Activated gamma-delta T cell treated with Interleukin-2 at 50 U/mL for 16 hours (primary cell): ENCODE measurements at places on chromosomes 16 and 17.

DNA sequence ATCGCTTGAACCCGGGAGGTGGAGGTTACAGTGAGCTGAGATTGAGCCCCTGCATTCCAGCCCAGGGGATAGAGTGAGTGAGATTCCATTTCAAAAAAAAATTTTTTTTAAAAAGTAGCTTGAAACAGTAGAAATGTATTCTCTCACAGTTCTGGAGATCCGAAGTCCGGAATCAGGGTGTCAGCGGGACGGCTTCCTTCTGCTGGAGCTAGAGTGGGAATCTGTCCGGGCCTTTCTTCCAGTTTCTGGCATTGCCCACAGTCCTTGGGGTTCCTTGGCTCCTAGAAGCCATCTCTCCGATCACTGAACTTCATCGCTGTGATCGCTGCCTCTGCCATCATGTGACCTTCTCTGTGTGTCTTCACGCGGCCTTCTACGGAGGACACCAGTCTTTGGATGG, 181.2 kb upstream of the CIBAR2 start:
- DNase-seq, result no peak

- DNase-seq, result no peak
Observed at GRCh38 chr16:85835227-85835751, 35.8 kb downstream of the COX4I1 start.

DNA sequence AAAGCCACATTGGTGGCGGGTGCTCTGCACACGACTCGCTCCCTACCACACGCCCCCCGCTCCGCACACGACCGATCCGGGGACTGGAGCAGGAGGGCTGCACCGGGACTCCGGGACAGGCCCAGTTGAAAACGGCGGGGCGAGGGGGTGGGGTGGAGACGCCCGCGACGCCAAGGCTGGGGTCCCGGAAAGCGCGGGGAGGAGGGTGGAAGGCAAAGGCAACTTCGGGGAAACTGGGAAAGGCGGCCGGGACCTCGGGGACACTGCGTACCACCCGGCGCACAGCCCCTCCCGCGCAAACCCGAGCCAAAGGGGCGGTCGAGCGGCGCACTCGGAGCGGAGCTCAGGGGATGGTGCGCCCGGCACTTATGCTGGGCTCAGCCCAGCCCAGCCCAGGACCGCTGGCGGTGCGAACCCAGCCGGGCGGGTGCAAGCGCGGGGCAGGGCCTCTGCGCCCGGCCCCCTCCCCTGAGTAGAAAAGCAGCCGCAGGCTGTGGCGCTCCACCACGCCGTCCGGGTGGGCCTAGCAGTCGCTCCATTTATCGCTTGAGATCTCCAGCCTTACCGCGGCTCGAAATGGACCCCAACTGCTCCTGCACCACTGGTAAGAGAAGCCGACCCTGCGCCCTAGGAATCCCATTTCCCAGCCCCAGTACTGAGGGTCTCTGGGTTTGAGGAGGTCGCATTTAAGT, at the start of gene MT1M:
TSS of gene MT1M (plus strand) at position 504 of the 692 bp plus-strand sequence. CDS start at position 577, 73 bp downstream.
- no peak for DNase-seq

- DNase-seq, result no peak
Observed at GRCh38 chr16:87555647-87556046, 46.7 kb upstream of the JPH3 start.

DNA sequence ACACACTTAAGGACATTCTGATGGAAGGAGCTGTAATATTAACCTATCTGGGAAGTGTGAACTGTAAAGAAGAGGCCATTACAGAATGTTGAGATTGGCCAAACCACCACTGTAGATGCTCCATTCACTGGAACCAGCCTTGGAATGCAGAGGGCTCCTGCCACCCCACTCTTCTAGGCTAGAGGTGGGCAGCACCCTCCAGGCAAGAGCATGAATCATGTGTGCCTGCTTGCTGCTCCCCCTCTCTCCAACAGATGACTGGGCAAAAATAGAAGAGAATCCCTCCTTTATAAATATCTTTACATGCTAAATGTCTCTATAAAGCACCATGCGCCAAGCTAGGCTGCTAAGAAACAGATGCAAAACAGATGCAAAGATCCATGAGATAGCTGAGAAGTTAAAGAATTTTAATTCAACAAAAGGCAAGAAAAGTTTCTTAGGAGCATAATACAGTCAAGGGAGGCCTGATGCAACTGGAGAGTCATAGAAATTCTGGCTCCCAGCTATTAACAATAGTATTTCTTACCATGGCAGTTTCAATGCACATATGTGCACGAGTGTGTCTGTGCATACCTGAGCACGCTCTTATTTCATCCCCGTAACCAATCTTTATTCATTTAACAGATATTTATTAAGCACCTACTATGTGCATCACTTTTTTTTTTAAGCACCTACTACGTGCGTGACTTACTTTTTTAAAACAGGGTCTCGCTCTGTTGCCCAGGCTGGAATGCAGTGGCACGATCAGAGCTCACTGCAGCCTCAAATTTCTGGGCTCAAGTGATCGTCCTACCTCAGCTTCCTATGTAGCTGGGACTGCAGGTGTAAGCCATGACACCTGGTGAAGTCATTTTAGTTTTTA, 53.6 kb downstream of the GRIN2A start:
- DNase-seq, result no peak

- no peak for DNase-seq
Observed at GRCh38 chr16:28196387-28196987, 15.3 kb downstream of the XPO6 start.

GRCh38 chr17:66432996-66433551, 130.7 kb downstream of the PRKCA start:
- DNase-seq, result no peak

- no peak for DNase-seq
Observed at GRCh38 chr17:8781776-8782175, 17.4 kb downstream of the MFSD6L start.

DNA sequence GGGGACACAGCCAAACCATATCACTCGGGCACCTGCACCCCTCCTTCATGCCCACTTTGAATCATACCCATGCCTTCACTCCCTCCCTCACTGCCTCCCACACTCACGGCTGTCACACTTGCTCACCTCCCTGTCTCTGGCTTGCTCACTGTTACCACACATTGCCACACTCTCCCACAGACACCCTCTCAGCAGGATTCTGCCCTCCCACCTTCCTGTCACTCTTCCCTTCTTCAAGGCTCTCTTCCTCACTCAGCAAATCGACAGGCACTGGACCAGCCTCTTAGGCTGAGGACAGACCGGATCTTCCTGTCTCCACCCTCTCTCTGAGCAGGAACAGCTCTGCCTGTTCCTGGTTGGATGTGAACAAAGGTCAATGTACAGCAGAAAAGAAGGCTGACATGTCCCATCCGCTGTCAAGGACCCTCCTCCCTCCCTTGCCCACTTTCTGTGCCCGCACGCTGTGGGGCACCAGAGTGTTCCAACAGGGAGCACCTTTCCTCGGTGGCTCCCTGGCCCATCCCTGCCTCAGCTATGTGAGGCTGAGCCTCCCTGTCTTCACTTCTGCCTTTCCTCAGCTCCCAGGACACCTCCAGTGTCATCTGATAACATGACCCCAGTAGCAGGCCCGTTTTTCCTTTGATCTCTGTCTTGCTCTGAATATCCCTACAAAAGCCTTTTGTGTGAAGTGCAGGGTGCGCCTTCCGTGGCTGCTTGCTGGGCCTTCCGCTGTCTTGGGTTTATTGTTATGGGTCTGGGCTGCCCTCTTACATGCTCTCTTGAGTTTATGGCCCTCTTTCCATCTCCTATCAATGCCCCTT, 47.0 kb downstream of the CCDC182 start:
- no peak for DNase-seq

DNA sequence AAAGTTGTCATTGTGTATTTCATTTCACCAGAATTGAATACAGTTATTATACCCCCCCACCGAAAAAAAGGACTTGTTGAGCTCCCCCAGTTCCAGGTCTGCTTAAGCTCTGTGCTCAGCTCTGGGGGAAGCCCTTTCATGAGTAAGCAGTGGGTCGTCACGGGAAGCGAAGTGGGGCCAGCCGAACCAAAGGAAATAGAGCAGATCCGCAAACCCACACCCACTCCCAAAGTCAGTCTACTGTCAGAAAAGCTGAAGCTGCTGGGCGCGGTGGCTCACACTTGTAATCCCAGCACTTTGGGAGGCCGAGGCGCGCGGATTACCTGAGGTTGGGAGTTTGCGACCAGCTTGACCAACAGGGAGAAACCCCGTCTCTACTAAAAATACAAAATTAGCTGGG, 50.1 kb downstream of the PECAM1 start:
- DNase-seq, result no peak

- no peak for DNase-seq
Observed at GRCh38 chr17:43826206-43826605, 6.7 kb downstream of the MPP3 start.
